ENCODE measurements at places on chromosomes 11 and 22.

GRCh38 chr11:29957431-29957830 is 59.4 kb downstream of the KCNA4 start:
- DNase-seq, result no peak

DNA sequence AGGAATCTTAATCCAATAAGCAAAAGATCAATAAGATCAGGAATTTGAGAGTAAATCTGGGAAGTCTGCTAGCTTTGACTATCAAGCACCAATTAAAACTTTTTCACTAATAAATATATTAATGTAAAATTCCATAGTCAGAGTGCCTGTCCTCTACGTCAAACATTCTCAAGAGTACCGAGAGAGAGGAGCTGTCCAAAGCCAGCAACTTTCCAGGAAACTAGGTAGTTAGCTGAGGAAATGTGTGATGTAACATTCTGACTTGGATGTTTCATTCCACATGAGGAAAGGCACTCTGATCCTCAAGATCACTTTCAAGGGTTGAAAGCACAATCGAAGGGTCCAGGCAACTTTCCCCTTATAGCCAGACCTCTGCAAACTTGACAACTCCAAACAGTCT is 113.2 kb downstream of the STK33 start:
- DNase-seq, result no peak

DNA sequence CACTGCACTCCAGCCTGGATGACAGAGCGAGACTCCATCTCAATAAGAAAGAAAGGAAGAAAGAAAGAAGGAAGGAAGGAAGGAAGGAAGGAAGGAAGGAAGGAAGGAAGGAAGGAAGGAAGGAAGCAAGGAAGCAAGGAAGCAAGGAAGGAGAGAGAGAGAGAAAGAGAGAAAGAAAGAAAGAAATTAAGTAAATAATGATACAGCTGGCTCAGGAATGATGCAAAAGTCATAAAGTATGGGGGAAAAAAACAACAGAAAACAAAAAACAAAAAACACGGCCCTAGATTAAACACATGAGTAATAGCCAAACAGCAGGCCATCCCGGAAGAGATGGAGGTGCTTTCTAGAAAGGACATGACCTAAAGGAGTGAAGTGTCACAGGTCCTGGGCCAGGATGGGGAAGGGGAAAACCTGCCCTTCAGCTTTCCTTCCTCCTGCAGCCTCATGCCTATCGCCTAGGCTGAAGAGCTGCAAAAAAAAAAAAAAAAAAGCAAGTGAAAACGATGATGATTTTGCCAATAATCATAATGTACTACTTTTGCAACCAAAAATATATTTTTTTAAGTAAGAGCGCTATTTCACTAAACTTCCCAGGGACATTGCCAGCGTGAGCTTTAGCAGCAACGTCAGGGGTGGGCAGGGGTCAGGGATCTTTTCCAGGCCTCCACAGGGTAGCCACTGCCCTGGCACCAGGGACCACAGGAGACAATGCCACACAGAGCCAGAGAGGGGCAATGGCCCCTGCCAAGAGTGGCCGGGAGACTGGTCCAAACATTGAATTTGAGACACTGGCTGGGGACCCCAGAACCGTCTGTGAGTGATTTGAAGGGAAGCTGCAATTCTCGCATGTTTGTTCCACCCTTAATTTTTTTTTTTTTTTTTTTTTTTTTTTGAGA is 28.2 kb upstream of the TMPRSS4 start:
- no peak for DNase-seq

DNA sequence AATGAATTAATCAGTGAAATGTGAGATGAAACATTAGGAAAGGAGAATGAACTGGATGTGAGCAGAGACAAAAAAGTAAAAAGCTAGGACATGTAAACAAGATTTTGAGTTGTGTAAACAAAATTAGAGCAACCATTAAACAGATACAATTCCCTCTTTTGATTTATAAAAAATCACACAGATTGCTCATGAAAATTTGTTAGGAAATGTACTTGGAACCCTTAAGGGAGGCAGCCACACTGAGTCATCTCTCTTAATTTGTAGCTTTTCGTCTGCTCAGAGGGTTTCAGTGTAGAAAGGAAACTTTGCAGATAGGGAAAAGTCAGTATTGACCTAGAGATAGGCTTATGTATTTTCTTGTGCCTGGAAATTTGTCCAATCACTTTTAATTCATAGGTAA is 49.6 kb upstream of the ME3 start:
- DNase-seq, result no peak

DNA sequence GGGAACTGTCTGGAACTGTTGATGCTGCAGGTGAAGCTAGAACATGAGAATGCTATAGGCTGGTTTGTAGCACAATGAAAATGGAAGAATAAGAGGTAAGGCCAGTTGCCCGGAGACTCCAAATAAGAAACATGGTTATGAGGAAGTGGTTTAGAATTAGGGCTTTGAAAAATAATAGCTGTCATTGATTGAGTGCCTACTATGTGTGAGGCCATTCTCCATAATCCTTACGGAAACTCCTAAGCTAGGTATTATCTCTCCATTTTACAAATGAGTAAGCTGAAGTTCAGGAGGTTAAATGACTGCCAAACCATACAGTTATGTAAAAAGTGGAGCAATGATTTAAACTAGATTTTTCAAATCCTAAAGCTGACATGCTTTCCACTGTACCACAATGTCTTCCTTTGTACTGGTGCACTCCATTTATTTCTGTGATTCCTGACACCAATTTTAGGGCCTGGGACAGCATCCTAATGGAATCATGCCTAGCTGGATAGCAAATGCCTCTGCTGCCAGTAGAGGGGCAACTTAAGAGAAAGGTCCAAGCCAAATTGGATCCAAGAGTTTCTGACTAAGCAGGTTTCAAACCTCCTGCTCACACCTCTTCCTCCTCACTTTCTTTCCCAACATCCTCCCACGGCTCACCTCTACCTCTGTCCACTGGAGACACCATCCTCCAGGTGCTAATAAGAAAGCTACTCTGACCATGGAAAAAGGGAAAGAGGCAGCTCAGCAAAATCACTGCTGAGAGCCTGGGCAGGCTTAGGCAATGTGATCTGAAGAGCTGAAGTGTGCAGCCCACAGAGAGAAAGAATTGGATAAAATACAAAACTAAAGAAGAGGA is 46.9 kb upstream of the PICALM start:
- DNase-seq, result no peak

- no peak for DNase-seq
These were observed 4.7 kb downstream of the CSDC2 start for GRCh38 chr22:41565403-41566054.

GRCh38 chr11:103395612-103396011 is 286.4 kb downstream of the DYNC2H1 start:
- DNase-seq, result no peak

GRCh38 chr11:104339380-104339831 is 175.5 kb upstream of the PDGFD start:
- no peak for DNase-seq

- DNase-seq, result no peak
These were observed 118.8 kb downstream of the RRAS2 start for GRCh38 chr11:14240221-14240620.

- no peak for DNase-seq
These were observed 550 bp downstream of the OR5B21 start for GRCh38 chr11:58507355-58507754.

DNA sequence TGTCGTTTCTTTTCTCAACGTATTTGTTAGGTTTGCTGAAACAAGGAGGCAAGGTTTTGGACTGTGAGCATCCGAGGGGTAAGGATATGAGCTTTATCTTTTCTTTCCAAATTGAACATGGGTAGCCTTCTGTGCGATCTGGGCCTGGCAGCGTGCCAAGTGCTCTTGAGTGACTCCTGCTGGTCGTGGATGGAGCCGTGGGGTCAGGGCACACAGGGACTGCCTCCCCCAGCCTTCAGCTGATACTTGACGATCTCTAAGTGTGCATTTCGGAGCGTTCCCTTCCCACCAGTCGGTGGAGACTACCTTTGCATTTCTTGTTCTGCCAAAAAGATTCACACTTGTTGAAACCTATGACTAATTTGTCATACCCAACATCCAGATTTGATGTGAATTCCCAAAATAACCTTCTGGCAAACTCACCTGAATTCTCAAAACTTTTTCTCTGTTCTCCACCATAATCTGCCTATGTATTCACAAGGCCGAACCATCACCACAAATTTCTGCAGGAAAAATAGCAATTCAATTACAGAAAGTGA is 40.1 kb upstream of the CLMP start:
- DNase-seq, result no peak

- no peak for DNase-seq
These were observed 9.9 kb downstream of the LINC01488 start for GRCh38 chr11:69491071-69492031.

GRCh38 chr22:42553475-42554361 is at the start of gene SERHL2:
Gene SERHL2 (plus strand): TSS chr22:42553956. CDS start chr22:42554021, 65 bp downstream.
- DNase-seq, result peak; percentile 92

DNA sequence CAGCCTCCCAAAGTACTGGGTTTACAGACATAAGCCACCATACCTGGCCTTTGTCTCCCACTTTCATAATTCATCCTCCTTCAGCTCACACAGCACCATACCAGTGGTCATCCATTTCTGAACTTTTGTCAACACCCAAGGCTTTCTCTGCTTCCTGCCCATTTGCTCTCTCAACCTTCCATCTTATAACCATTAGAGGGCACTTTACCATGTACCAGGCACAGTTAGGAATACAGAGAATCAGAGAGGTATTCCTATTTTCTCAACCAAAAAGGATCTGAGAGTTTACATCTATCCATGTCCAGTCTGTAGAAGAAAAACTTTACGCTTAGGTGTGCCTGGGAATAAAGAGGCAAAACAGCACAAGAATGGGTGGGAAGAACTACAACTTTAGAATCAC is 397.6 kb downstream of the BUD13 start:
- DNase-seq, result no peak

GRCh38 chr11:104075706-104076105 is 39.3 kb downstream of the DDI1 start:
- no peak for DNase-seq

- no peak for DNase-seq
These were observed 28.4 kb downstream of the NAP1L4 start for GRCh38 chr11:2963761-2964160.

- no peak for DNase-seq
These were observed 94.1 kb upstream of the ANO1 start for GRCh38 chr11:69983897-69984438.

- no peak for DNase-seq
These were observed 1106.3 kb downstream of the BRD1 start for GRCh38 chr22:48721395-48721669.

DNA sequence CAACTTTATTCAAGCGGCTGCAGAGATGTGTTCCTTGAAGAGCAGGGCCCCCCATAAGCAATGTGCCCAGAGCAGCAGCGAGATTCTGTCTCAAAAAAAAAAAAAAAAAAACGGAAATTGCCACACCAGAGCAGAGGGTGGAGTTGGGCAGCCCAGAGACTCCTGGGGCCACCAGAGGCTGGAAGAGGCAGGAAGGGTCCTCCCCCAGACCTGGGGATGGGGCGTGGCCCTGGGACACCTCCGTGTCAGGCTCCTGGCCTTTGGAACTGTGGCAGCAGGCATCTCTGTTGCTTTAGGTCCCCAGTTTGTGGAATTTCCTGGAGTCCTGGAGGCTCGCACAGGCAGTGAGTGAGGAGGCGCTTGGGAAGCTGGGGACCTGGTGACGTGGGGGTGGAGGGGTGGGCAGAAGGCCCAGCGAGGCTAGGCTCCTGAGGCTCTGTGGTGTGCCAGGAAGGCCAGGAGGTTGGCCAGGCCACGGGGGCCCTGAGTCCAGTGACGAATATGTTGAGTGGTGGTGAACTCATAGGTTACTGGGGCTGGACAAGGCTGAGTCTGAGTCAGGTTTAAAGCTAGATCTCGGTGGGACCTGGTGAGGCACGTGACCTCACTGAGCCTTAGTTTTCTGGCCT is 735.6 kb downstream of the BRD1 start:
- DNase-seq, result no peak

DNA sequence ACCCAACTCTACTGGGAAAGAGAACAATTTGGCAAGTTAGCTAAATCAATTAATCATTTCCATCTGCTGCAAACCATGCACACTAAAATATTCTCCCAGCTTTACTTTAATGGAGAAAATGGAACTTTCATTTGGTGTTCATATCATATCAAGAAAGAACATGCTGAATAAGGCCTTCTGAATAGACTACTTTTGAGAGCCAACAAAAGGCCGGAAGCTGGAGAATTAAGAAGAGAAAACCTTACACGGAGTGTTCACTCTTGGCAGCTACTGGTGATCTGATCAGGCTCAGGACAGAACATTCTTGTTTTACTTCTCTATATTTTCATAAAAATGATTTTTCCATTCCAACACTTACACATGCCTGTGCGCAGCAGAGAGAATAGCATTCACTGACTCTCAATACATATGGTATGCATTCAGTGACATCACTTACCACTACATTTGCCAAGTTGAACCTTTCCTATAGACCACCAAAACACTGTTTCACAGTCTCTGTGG is 165.3 kb downstream of the TTC28 start:
- no peak for DNase-seq

GRCh38 chr11:58968251-58968711 is 29.0 kb downstream of the GLYATL1 start:
- DNase-seq, result no peak

- DNase-seq, result no peak
These were observed 90.9 kb upstream of the TP53I11 start for GRCh38 chr11:45041596-45041995.

DNA sequence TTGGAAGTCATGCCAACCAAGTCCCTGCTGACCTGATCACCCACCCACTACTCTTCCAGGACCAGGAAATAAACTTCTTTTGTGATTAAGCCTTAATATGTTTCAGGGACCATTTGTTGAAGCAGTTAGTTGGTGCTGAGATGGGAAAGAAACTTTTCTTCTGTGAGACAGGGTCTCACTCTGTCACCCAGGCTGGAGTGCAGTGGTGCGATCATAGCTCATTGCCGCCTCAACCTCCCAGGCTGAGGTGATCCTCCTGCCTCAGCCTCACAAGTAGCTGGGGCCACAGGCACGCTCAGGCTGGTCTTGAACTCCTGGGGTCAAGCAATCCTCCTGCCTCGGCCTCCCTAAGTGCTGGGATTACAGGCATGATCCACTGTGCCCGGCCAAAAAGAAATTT is 10.6 kb downstream of the SUSD2 start:
- no peak for DNase-seq

- DNase-seq, result no peak
These were observed 45.2 kb downstream of the SYN3 start for GRCh38 chr22:33012833-33013450.

DNA sequence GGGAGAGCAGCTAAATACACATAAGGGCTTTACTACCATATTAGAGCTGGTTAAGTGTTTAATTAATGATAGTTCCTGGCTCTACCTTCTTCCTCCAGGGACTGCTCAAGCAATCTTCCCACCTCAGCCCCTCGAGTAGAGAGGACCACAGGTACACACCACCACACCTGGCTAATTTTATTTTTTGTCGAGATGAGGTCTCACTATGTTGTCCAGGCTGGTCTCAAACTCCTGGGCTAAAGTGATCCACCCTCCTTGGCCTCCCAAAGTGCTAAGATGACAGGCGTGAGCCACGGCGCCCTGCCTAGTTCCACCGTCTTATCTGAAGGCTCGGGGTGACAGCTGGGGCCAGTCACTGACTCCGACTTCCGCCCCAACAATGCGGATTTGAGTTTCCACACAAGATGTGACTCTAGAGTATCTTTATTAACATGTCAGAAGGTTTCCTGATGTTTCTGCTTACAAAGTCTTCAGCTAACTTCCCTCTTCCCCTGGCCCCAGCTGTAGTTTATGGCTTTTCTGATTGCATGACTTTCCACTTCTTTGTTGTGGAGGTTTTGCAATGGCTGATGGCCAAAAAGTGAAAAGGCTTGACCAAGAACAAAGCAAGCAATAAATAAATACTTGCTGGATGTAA is 16.8 kb downstream of the TPST2 start:
- DNase-seq, result no peak

All from nucleus accumbens (tissue), 56 donors.